ENCODE measurements at places on chromosomes 12 and 14.
A peak's percentile ranks its signal among the peaks of the same experiment; 100 is the strongest.

GRCh38 chr14:61992139-61992538 lies 229.9 kb downstream of the SNAPC1 start:
- DNase-seq: no peak

GRCh38 chr14:99670361-99671234 lies 13.5 kb upstream of the CYP46A1 start:
- DNase-seq: no peak

DNA sequence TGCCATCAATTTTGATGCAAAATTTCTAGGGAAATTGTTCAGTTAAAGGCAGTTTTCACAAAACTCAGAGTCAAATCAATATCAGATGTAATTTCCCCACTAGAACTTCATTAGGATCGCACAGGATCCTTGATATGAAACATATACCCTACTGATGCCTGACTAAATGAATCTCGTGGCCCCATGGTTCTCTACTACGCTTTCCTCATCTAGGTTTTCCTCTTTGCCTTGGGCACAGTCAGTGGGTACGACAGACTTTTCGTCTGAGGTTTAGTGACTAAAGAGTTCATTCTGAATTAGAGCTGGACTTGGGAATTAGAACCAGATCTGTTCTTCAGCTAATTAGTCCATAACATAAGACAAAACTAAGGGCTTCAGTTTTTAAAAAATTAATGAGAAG lies 42.5 kb upstream of the GNPNAT1 start:
- no peak for DNase-seq

- no peak for DNase-seq
Observed at GRCh38 chr14:29425705-29426482, 501.8 kb downstream of the PRKD1 start.

- DNase-seq: no peak
Observed at GRCh38 chr12:74424778-74425177, 112.9 kb upstream of the ATXN7L3B start.

- no peak for DNase-seq
Observed at GRCh38 chr12:12897302-12897701, 5.9 kb downstream of the GPRC5A start.

GRCh38 chr12:52759218-52759617 lies 17.9 kb downstream of the KRT76 start:
- DNase-seq: no peak

DNA sequence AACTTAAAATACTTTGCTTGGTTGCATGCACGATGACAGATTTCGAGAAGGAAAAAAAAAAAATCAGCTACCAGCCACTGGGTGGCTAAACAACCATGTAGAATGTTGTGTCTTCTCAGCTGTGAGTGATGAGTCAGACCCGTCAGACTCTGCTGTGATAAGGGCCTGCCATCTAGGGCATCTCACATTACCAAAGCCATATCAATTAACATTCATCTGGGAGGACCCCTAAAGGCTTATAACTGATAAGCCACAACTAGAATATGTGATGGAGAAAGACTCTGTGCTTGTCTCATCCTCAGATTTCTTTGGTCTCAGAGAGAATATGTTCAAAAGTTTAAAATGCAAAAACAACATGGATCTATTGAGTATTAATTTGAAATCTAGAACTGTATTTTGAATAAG lies 111.5 kb downstream of the PAX9 start:
- DNase-seq: peak; percentile 57

Data from choroid plexus epithelial cell (primary cell).